Occipital lobe (tissue), 3 donors: ENCODE measurements at places on chromosomes 13 and 19. TPM values are rescaled to one million over a fixed set of nuclear protein-coding genes. Genes with fewer than 3 reads are reported as not detected.

Gene USE1
- total RNA-seq = 10.1 TPM

Gene PDE4C
- 0.47 TPM for total RNA-seq

Gene SIGLECL1
- not detected for total RNA-seq

Gene GARIN5A
- total RNA-seq = 0.62 TPM

Gene ZNF615
- total RNA-seq = 27.1 TPM

Gene FLT1
- 13.7 TPM for total RNA-seq

Gene MEIOSIN
- not detected for total RNA-seq

Gene ZNF577
- total RNA-seq = 66.6 TPM

Gene FLT3
- total RNA-seq = 3.1 TPM

Gene ERFL
- not detected for total RNA-seq

Gene TMC4
- total RNA-seq = not detected

Gene SLC25A15
- 21.1 TPM for total RNA-seq

Gene KLK4
- total RNA-seq = not detected

Gene C19orf73
- 0.47 TPM for total RNA-seq

Gene KIRREL2
- 0.94 TPM for total RNA-seq

Gene ZNF546
- total RNA-seq = 27.5 TPM

Gene CRX
- not detected for total RNA-seq

Gene ZNF846
- 26.5 TPM for total RNA-seq

Gene PRRG2
- 0.31 TPM for total RNA-seq
